Urinary bladder (tissue), 4 donors: ENCODE measurements at places on chromosomes 11 and 22. TPM values are rescaled to one million over a fixed set of nuclear protein-coding genes. Genes with fewer than 3 reads are reported as not detected.

CD3G gene
- polyA plus RNA-seq: 0.48 TPM

AIFM3 gene
- 2.8 TPM for polyA plus RNA-seq

DNA sequence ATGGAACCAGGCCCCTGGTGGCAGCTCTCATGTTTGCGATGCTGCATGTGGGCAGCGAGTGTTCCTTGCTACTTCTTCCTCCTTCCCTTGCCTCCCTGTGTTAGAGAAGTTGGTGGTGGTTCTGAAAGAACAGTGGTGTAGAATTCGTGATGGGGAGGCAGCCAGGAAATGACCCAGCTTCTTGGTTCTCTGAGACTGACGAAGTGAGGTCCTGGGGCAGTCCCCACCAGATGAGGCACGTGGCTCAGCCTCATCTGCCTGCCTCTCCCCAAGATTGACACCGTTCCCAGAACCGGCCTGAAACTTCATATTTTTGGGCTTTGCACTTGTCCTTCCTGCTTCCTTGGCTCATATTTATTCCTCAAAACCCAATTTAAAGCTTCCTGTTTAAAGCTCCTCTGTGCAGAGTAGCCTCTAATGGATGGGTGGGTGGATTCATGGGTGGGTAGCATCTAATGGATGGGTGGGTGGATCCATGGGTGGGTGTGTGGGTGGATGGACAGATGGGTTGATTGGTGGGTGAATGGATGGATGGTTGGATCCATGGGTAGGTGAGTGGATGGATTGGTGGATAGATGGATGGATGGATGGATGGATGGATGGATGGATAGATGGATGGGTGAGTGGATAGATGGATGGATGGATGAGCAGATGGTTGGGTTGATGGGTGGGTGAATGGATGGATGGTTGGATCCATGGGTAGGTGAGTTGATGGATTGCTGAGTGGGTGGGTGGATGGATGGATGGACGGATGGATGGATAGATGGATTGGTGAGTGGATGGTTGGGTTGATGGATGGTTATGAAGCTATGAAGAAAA lies 77.3 kb upstream of the ATXN10 start:
- no peak for DNase-seq

- DNase-seq: peak; percentile 53
Measured at GRCh38 chr11:130782361-130783222, 133.7 kb downstream of the SNX19 start.
